Cerebellar nuclear complex (tissue), 1 donor: ENCODE measurements at places on chromosomes 3 and 15.

GRCh38 chr3:143433787-143434378 is 314.3 kb downstream of the CHST2 start:
- DNase-seq = no peak

DNA sequence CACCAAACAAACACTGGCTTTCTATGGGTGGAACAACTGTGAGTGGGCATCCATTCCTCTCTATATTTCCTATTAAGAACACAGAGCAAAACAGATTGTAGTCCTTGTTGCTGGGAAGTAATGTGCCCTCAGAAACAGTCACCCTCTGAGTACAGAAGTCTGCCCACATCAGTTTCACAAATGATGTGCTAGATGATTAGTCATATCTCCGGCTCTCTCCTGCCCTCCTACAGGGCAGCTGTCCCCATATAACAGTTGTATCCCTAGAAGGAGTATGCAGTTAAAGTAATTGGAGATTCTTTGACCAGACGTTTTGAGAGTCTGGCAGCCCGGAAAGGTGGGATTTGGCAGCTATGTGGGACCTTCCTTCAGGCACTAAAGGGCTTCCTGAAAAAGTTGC is 159.9 kb downstream of the APBA2 start:
- no peak for DNase-seq

DNA sequence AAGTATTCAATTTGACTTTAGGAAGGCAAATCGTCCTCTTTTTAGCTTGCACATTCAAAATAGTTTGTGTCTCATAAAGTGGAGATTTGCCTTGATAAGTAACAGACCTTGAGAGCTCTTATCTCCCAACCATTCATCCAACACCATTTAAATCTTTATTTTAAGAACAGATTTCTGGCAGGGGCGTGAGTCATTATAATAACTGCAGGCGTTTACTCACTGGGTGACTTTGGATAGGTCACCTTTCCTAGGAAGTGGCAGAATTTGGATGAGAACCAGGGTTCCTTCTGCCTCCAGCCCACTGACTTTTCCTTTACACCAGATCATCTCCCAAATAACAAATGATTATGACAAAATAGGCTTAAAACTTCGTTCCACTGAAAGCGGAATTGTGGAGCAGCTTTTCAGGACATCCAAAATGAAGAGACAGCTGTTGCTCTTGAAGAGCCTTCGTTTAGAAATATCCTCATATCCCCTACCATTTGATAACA is 5.0 kb downstream of the LMCD1 start:
- no peak for DNase-seq

DNA sequence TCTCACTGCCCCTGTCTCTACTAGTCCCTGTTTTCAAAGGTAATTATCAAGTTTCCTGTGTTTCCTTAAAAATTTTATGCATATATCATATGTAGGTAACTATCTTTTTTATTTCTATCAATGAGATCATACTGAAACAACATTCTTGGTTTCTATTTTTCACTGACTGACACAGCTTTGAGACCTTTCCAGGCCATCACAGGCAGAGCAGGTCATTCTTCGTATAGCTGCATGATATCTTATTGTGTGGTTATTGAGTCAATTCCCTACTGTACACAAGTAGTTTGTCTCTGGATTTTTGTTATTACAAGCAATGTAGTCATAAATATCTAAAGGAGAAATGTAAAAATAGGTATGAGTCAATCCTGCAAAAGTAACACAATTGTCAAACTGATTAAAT is 169.6 kb downstream of the CFAP20DC start:
- no peak for DNase-seq

- no peak for DNase-seq
These were observed 47.0 kb upstream of the RARB start for GRCh38 chr3:25381083-25381482.

DNA sequence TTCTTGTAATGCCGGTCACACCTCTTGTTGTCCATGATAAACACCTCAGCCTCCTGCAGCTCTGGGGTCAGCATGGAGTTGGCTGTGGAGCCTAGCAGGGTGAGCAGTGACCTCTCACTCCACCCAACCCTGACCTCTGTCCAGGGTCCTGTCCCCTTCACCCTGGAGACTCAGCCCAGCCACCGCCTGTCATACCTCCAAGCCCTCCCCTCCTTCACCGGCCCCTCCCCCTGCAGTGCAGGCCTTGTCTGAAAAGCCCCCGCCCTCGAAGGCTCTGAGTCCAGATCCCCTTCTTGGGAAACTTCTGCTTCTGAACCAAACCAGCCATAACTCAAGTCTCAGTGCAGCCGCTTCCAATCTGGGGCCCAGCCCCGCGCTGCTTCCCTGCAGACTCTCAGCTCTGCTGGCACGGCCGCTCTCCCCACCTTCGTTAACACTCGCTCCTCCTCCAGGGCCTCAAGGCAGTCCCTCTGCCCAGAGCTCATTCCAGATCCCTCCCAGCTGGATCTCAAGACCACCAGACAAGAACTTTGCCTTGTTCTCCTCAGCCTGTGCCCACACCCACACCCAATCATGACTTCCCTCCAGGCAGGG is 25.4 kb upstream of the PRSS50 start:
- no peak for DNase-seq

- DNase-seq = no peak
These were observed 515 bp downstream of the EPHA6 start for GRCh38 chr3:96814651-96815567.
